ENCODE measurements at places on chromosomes 5 and 9.

DNA sequence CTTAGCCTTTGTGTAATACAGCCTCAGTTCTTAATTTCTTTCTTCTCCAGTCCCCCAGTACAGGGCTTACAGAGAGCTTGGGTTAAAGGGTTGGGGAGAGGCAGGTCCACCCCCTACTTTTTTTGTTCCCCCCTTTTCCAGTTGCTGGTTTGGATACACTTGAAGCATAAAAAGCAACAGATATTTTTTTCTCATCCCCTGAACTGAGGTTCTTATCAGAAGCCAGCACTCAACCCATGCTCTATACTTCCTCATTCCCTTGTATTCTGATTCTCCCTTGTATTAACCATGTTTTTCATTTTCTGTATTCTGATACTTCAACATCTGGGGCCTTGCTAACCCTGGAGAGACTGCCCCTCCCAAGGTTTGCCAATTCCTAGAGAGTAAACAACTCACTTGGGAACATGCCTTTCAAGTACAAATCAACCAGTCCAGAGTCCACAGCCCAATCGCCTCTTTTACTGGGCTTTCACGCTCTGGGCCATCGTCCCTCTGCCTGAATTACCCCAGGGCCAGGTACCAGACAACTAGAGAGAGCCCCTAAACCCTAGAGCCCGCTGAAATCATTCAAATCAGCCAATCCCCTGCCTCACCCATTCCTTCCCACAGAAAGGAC is 333.4 kb upstream of the PUM3 start:
- DNase-seq: no peak

DNA sequence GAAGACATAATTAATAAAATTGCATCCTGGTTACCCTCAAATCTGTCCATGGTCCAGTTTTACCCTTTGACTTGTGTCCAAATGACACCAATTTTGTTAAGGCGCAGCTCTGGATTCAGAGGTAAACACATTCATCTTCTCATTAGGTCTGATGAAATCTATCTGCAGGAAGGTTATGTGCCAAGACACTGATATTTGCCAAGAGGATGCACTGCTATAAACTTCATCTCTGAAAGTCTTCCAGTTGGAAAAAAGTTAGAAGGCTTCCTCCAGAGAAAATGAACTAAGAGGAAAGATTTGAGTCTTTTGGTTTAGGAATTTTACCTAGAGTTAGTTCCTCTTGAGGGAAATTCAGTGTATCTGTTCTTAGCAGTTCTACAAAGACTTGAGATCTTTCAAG is 717.8 kb downstream of the DTWD2 start:
- no peak for DNase-seq

- no peak for DNase-seq
Observed at GRCh38 chr5:57887851-57888621, 405.4 kb upstream of the ACTBL2 start.

- no peak for DNase-seq
Observed at GRCh38 chr9:86342269-86342668, 11.9 kb downstream of the TUT7 start.

DNA sequence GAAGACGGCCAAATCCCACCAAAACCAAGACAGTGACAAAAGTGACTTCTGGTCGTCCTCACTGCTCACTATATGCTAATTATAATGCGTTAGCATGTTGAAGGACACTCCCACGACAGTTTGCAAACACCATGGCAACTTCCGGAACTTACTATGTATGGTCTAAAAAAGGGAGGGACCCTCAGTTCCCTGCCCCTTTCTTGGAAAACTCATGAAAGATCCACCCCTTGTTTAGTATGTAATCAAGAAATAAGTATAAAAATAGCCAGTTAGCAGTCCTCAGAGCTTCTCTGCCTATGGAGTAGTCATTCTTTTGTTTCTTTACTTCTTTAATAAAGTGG is 9.5 kb downstream of the FCN2 start:
- no peak for DNase-seq

DNA sequence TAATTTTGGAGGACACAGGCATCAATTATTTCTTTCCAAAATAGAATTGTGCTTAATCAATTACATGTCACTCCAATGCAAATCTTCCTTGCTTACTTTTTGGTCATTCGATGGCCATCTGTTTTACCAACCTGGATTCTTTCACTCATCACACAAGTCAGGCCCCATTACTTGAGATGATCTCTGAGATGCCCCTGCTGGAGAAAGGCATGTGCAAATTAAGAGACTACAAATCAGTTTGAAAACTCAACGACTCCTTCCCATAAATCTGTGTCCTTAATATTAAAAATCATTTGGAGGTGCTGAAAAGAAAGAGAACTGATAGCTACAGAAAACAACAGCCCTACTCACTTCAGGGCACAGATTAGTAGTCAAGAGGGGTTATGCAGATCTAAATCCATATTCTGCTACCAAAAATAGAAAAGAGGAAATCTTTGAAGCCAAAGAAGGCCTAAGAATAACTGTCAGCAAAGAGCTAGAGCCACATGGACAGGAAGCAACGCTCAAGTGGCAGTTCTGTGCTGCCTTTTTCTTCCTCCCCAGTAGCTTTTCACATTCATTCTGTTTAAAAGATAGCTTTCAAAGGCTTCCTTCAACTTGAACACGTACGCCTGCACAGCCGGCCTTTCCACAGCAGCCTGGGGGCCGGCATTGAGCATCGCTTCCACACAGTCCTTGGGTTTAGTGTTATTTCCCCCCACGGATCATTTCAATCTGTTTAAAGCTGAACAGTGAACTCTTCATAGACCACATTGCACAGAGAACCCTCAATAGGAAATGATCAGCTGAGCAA is 79.3 kb upstream of the MAP3K1 start:
- no peak for DNase-seq

- no peak for DNase-seq
Observed at GRCh38 chr5:141677415-141677814, 4.6 kb downstream of the ARAP3 start.

DNA sequence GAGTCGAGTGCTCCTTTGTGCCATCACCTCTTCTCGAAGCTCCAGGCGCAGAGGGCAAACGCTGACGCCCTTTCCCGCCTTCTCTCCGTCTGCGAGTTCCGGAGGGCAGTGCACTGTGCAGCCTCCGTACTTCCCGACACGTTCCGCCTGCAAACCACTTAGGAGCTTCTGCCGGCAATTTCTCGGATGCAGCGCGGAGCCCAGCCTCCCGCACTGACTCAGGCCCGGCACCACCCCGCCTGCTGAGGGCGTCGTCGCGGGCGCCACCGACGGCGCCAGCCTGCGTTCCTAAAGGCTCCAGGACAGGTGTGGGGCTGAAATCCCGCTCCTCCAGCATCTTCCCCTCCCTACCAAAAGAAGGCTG is 9.3 kb upstream of the TRIM36 start:
- DNase-seq: no peak

GRCh38 chr5:67806654-67807438 is 408.7 kb upstream of the PIK3R1 start:
- DNase-seq: no peak

GRCh38 chr5:36414869-36415282 is 113.2 kb upstream of the RANBP3L start:
- no peak for DNase-seq

DNA sequence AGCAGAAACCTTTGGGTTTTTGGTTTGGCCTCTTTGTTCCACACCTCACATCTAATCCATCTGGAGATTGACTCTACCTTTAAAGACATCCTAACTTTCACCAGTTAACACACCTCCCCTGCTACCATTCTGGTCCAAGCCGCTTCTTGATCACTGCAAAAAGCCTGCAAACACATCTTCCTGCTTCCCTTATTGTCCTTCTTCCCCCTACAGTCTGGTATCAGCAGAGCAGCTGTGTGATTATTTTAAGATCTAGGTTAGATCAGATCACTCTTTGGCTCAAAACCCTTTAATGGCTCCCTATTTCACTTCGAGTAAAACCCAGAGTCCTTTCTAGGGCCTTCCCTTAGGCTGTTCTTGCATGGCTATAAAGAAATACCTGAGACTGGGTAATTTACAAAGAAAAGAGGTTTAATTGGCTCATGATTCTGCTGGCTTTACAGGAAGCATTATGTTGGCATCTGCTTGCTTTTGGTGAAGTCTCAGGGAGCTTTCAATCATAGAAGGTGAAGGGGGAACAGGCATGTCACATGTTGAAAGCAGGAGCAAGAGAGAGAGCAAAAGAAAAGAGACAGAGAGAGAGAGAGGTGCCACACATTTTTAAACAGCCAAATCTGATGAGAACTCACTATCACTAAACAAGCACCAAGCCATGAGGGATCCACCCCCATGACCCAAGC is 1.5 kb upstream of the TEX10 start:
- no peak for DNase-seq

DNA sequence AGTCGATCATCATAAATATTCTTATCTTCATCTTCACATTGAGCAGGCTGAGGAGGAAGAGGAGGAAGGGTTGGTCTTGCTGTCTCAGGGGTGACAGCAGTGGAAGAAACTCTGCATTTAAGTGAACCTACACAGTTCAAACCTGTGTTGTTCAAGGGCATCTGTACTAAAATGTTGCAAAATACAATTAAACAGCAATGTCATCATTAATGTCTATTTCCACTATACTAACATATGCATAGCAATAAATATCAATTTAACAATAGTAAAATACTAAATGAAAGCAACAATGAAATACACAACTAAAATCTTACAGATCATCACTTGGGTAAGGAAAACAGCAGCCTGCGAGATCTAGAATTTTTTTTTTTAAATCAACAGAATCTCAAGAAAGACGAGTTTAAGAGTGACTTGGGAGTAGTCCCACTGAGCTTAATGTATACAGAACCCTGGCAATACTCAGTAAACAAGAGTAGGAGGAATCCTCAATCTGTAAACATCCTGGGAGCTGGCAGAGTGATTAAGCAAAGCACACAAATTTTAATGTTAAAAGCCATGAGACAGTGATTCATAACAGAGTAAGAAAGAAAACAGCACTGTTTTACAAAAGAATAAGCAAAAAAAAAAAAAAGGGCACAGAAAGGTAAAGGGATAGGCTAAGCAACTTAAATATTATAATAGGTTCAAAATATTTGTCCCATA is 10.0 kb downstream of the HOMER1 start:
- no peak for DNase-seq

DNA sequence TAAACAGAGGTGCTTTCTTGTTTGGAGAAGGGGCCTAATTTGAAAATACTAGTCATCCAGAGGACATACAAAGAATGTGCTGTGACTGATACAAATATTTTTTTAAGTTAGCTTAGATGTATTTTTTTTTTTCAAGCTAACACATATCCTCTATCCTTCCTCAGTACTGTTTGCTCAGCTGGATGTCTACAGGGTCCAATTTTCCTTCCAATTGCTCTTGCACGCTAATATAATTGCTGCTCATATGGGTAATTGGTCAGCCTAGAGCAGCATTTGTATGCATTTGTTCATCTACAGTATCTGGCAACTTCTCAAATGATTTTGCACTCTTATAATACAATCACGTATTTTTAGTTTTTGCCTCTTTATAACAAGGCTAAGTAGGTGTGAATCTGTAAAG is 84.7 kb downstream of the ZDHHC21 start:
- no peak for DNase-seq

- DNase-seq: no peak
Observed at GRCh38 chr9:135456436-135457104, 23.0 kb upstream of the PPP1R26 start.

DNA sequence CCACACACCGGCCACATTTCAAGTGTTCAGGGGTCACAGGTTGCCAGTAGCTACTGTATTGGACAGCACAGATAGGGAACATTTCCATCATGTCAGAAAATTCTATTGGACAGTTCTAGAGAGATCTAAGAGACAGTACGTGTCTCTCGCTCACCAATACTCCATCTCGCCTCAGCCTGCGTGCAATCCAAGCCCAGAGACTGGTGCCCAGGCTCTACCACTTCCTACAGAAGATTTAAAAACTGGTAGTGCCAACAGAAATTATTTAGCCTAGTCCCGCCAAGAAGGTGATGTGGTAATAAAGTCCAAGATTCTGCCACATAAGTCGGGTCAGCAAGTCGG is 390 bp upstream of the SNX2 start:
- no peak for DNase-seq

DNA sequence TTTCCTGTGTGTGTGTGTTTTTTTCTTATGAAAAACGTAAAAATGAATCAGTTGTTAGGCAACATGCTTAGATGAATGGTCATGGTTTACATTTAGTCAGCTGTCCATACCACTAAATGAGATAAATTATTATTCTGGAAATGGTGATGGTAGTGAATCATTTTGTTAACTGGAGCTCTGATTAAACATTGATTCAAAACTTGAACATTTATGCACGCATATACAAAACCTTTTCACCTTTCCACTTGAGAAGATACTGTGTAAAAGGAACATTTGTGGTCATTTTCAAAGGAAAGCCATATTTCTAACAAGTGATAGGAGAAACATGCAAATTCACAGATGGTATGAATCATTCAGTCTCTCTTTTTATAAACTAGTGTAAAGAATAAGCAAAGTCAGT is 162.0 kb downstream of the SLC25A46 start:
- no peak for DNase-seq

GRCh38 chr5:34897646-34898045 is 17.7 kb downstream of the RAD1 start:
- no peak for DNase-seq

DNA sequence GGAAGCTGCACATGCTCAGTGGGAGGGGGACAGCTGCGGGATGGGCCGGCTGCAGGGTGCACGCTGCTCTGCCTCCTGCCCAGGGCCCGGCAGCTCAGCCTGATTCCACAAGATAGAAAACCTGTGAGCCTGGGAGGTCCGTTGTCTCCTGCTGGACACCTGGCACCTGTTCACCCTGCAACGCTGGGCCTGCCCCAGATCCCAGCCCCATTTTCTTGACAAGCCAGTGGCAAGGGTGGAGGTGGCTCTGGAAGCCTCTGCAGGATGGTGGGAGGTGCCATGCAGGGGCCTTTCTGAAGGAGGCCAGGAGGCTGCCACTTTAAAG is 68.1 kb upstream of the RNF130 start:
- DNase-seq: no peak

DNA sequence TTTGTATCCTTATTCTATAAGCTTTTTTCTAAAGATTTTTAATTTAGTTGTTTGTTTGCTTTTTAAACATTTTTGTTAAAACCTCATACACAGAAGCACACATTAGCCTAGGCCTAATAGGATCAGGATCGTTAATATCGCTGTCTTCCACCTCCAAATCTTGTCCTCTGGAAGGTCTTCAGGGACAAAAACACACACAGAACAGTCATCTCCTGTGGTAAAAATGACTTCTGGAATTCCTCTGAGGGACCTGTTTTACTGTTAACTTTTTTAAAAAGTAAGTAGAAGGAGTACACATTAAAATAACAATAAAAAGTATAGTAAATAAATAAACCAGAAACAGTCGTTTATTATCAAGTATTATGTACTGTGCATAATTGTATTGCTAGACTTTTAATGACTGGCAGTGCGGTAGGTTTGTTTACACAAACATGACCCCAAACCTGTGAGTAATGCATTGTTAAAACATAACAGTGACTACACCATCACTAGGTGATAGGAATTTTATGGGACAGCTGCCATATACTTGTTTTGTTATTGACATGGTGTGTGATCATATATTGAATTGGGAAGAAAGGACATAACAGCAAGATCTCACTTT is 109.6 kb downstream of the ZCCHC7 start:
- DNase-seq: no peak

DNA sequence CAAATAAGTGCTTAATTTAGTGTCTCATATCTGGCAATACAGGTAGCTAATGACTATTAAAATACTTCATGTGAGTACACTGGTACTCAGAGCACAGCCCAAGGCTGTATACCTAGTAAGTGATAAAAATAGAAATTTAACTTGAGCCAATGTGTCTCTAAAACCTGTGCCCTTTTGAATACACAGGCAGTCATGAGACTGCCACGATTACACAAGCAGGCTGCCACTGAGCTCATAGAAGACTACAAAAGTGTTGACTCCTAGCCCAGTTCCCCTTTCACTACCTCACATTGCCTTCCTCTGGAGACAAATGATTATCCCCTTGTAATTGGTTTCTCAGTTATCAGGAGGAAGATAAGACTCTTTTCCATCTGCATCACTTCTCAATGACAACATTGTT is 66.3 kb upstream of the PAPPA start:
- DNase-seq: no peak
